Hematopoietic multipotent progenitor cell treated with erythropoietin and hydrocortisone succinate and interleukin-3 and kit ligand, for 6 days (in vitro differentiated cells): ENCODE measurements at places on chromosomes 12 and 14.

- peak; percentile 68 for DNase-seq
These were observed 67.5 kb downstream of the DIP2B start for GRCh38 chr12:50572287-50572686.

DNA sequence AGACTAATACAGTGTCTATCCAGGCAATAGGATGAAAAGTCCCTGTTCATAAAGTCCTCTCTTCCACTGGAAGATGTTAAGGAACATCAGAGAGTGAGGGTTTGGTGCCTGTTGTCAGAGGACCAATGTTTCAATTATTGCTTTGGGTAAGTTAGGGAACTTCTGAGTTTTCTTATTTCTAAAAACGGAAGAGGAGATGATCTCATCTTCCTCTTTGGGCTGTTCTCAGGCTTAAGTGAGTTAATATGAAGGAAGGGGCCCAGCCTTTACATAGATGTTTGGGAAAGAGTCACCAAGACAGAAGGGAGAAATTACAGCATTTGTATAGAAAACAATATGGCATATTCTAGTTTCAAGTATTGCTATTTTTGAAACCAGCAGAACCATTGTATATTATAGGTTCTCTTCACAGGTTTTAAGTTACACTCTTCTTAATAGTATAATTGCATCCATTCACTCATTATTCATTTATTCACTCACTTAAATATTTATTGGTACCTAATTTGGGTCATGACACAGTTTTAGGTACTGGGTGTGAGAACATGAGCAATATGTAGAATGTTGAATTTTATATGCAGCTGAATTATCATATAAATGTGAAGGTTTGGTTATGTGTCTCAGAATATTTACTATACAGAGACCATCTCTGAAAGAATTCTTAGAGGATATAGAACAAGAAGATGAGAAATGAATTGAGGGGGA is 68.5 kb upstream of the LRIG3 start:
- DNase-seq = no peak

DNA sequence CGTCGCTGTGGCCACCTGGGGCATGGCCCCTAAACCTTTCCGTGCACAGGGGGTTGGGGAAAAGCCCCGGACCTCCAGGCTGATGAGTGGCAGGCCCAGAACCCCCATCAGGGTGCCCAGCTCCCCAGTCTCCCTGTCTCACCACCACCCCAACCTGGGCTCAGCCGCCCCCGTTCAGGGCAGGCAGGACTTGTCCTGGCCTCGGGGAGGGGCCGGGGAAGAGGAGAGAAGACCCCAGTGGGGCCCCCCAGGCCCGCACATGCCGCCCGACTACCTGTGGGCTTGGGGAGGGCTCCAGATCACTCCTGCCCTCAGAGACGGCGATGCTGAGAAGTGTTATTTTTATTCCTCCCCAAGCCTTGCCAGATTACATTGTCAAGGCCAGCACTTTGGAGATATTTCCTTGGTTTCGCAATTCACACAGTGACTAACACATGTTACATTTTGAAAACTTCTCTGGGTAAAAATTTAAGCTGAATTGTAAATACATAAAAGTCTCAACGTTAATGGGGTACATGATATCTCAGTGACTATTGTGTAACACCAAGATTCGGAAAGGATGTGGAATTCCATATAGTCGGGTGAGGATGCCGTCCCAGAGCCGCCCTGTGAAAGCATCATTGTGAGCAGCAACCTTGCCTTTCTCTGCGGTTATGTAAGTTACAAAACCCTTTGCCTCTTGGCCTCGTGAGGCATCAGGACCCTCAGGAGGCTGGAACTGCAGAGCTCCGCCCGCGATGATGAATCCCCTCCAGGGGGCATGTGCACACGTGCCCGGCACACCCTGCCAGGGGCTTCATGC is 85.6 kb upstream of the DIO3 start:
- no peak for DNase-seq

- DNase-seq = no peak
These were observed 1107.4 kb upstream of the SEL1L start for GRCh38 chr14:82641050-82641540.

DNA sequence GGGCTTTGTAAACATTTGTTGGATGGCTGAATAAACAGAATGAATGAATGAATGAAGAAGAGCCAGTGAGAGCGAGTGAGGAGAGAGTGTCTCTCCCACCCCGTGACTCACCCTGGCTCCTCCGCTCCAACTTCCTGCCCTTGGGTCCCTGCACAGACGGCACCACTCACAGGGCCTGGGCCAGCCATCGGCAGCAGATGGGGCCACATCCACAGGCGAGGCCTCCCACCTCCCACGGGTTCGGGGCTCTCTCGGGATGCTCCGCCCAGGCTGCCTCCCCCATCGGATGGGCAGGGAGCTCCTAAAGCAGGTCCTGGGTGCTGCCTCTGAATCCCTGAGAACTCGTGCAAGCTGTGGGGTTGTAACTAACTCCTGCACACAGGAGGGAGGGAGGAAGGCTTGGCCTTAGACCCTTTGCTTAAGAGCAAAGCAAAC is 41.3 kb downstream of the CCNK start:
- no peak for DNase-seq

DNA sequence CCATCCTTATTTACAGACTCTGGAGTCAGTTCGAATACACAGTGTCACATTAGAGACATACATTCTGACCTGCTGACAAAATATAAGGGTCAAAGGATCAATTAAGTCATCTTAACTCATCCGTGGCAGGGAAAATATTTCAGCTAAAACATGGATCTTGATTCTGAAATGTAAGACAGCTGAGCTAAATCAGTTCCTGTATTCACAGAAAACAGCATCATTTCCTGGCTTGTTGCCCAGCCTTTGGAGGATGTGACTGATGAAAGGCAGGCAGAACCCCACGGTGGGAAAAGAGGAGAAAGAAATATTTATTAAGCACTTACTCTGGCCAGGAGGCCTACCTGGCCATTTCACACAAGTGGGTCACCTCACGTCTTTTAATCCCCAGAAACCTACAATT is 101.9 kb downstream of the GAS2L3 start:
- DNase-seq = peak; percentile 34

DNA sequence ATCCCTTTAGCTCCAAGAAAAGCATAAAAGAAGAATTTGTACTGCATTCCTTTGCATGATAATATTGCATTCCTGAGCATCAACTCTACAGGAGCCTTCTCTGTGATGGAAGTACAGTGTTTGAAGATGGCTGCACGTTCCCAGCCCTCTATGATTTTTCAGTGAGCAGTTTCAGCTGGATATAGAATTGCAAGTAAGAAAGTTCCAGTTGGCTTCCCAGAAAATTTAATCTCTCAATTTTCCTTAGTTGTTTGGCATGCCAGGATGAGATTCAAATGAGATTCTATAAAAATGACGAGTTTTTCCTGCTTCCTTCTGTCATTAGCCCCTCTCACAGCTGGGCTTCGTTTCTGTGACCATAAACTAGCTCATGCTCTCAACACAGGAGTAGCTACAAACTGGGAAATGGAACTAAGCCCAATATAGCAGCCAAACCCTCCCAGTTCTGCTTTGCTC is 109.9 kb downstream of the TTC8 start:
- DNase-seq = no peak

DNA sequence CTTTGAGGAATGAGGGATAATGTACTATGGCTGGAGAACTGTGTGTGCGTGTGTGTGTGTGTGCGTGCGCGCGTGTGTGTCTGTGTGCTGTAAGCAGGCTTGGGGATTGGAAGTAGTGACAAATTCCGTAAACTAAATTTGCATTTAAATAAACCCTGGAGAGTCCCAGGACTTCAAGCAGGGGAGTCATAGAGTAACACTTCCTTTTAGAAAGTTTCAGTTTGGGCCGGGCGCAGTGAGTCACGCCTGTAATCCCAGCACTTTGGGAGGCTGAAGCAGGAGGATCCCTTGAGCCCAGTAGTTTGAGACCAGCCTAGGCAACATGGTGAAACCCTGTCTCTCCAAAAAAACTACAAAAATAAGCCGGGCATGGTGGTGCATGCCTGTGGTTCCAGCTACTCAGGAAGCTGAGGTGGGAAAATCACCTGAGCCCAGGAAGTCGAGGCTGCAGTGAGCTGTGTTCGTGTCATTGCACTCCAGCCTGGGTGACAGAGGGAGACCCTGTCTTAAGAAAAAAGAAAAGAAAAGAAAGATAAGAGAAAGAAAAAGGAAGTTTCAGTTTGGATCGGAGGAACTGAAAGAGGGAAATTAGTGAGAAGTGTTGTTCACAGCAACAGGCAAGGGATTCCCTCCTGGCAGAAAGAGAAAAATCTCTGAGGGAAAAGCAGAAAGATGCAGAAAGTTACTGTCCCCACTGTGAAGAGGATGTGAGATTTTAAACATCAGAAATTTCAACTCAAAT is 222.7 kb upstream of the SOX5 start:
- DNase-seq = no peak

GRCh38 chr12:79662046-79662811 is 28.5 kb downstream of the PAWR start:
- no peak for DNase-seq

DNA sequence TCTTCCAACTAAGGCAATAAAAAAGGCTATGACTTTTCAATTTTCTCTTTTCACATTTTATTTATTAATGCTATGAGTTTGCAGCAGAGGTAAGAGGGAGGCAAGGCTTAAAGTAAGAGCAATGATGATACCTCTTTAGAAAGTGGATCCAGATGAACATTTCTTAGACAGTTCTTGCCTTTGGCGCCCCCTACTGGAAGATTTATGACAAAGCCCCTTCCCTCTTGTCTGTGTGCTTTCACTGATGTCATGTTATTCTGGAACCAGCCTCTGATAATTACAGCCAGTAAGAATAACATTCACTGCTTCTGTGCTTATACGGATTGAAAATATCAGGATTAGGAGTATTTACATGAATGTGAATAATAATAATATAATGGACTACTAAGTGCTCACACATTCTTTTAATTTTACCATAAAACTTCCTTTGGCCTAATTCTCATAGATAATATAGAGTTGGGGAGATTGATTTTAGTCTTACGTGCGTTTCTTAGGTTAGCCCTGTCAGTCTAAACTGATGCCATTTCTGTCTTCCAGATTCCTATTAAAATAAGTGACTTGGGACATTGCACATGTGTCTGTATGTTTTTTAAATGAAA is 1929.9 kb upstream of the SEL1L start:
- peak; percentile 87 for DNase-seq

DNA sequence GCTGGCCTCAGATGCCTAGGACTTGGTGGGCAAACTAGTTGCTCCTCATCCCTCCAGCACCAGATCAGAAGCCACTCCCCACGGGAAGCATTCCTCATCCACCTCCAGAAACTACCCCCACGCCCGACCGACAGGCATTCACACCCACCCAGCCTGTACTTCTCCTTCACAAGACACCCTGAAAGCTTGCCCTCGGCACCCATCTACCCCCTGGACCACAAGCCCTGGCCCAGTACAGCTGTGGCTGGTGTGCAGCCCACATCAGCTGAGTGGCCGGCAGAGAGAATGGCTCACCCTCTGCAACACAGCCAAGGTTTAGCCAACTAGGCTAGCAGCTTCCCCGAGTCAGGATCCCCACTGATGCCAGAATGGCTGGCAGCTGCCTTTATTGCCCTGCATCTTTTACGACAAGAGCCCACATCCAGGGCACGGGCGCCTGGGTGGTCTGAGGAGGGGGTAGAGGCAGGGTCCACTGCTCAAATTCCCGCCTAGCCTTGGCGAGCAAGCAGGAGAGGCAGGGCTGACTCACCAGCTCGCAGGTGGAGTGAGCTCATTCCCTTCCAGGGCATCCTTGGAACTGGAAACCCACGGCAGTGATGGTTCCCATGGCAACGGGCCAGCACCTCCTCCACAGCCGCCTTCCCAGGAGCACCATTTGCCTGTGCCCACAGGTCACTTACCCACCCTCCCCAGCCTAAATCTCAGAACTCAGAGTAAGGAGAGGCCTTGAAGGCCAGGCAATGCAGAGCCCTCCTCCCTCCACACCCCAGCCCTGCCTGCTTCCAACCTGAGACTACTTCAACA is 17.1 kb downstream of the ACTN1 start:
- DNase-seq = no peak

- DNase-seq = no peak
These were observed 335.2 kb downstream of the DPF3 start for GRCh38 chr14:72558721-72559120.
